ENCODE measurements at places on chromosomes 2 and 18. TPM values are rescaled to one million over a fixed set of nuclear protein-coding genes. Genes with fewer than 3 reads are reported as not detected.
A peak's percentile ranks its signal among the peaks of the same experiment; 100 is the strongest.

Gene FBXO48
- total RNA-seq, result 0.73 TPM

Gene ZNF804A
- total RNA-seq, result 0.63 TPM

DNA sequence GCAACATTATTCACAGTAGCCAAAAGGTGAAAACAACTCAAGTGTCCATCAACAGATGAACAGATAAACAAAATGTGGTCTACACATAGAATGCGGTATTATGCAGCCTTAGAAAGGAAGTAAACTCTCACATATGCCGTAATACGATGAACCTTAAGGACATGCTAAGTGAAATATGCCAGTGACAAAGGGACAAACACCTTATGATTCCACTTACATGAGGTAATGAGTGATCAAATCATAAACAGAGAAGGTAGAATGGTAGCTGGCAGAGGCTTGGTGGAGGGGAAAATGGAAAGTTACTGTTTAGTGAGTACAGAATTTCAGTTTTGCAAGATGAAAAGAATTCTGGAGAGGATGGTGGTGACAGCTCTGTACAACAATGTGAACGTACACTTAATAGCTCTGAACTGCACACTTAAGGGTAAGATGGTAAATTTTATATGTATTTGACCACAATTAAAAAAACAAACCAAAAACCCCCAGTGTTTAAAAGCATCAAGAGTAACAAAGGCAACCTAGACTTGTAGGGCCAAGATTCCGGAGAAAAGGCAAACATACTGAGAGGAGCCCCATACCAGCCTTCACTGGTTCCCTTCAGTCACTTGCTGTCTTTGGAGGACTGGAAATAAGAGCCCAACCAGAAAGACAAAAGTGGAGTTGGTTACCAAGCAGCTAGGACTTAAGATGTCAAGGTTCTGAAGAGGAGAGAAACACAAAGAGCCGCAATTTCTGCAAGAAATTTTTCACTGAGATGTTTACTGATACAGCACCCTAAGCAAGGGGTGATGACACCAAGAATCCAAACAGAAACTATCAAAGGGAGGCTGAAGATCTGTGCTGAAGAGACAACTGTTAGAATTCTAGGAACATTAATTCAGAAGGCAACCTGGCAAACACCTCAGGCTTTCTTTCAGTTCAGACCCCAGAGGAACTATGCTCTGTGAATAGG, 61.3 kb downstream of the CUL3 start:
- DNase-seq, result no peak

- no peak for DNase-seq
Observed at GRCh38 chr2:119029297-119029696, 87.3 kb downstream of the MARCO start.

- DNase-seq, result no peak
Observed at GRCh38 chr18:48139431-48140347, 209.2 kb upstream of the SMAD2 start.

DNA sequence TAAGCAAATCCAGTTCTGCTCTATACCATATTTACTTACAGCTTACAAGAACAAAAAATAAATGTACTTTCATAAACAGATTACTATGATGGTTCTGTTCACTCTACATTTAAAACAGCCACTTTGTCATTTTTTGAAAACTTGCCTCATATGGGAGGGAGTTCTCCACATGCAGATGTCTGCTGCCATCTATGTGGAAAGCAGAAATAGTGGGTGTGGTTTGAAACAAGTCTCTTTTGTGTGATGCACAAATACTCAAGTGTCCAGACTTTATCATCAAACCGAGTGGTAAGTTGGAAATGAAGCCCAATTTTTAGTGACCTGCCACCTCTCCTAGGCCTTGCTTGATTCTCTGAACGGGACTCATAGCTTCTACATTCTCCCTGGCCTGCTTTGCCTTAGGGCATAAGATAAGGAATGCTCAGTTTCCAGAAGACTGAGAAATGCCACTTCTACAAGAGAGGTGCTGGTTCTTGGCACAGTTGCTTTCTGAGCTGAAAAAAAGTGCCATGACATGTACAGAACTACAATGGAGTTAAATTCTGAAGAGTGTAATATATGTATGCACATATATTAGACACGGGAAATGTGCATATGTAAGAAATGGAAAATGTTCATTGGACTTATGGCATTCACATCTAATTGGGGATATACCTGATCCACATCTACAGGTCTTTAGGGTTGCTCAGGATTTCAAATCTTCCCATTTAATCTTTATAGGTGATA, 221.0 kb downstream of the SLC8A1 start:
- no peak for DNase-seq

Gene PARD3B
- total RNA-seq, result 2.2 TPM

Gene PARD6G
- total RNA-seq, result 3.3 TPM

GRCh38 chr18:66325251-66325650, 278.6 kb downstream of the CDH19 start:
- no peak for DNase-seq

- DNase-seq, result no peak
Observed at GRCh38 chr2:222663479-222663878, 7.6 kb upstream of the FARSB start.

Gene DPYSL5
- 0.23 TPM for total RNA-seq

Gene KCNK3
- not detected for total RNA-seq

Gene NGEF
- total RNA-seq, result 2.7 TPM

GRCh38 chr2:135960656-135961551, 24.5 kb downstream of the DARS1 start:
- no peak for DNase-seq

Gene TRIM54
- 0.13 TPM for total RNA-seq

DNA sequence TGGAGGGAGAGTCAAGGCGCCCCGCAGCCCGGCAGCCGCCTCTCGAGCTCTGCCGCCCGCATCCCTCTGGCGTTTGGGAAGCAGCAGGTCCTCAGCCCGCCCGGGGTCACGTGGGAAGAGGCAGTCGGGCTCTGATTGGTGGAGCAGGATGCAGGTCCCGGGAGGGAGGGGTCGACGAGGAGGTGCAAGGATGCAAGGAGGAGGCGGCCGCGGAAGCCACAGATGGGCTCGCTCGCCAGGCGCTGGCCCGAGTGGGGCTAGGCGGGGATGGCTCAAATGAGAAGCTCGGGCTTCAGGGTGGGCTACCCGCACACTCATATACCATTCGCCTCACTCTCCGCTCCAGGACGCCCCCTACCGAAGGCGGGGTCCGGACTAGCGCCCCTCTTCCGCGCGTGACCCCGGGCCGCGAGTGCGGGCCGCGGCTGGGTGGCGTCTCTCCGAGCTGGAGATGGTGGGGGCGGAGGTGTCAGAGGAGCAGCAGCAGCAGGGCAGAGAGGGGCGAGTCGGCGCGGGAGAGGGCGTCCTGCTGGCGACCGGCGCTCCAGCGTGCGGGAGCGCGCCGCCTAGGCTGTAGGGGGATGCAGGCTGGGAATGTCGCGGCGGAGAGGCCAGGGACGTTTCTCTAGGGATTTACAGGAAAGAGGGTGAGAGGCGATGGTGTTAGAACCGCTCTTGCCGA, at the start of gene TMEFF2:
TMEFF2 (minus strand) TSS at position 68 of the 682 bp plus-strand sequence. CDS start 409 bp downstream, outside the sequence.
- DNase-seq, result peak; percentile 47

- DNase-seq, result peak; percentile 34
Observed at GRCh38 chr18:8987241-8987640, 115.3 kb upstream of the NDUFV2 start.

Gene SCTR
- total RNA-seq, result not detected

Gene B3GNT7
- total RNA-seq, result 0.14 TPM

DNA sequence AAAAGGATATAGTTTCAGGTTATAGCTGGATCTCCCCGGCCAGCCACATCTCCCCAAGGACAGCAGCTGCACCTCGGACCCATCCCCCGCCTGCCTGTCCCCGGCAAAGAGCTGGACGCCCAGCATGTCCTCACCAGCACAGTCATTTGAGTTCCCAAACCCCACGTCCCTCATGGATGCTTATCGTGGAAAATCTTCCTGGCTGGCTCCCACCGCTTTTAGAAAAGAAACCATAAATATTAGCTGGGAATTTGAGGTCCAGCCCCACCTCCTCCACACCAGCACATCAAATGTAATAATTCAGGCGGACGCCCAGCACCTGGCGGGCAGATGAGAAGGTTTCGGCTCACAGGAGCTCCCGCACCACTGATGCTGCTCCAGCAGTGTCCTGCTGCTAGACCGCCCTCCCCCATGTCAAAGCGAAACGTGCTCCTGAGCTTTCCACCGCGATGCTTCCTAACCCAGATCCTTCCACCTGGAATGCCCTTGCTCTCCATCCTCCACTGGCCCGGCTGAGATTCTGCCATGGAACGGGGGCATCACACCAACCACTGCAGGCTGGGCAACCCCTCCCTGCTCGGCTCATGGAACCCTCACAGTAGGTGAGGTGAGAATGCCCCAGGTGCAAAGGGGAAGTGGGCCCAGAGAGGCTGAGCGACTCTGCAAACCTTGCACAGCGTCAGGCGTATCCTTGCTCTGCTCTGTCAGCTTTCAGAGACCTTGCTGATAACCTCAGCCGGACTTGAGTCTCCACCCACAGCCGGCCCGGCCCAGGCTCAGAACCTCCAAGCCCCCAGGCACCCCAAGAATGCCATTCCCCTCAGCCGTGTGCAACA, 71.5 kb upstream of the GPC1 start:
- DNase-seq, result no peak

GRCh38 chr2:210309548-210310233, 5.3 kb downstream of the MYL1 start:
- DNase-seq, result no peak

Gene CD207
- total RNA-seq, result not detected

- DNase-seq, result no peak
Observed at GRCh38 chr2:139357972-139358371, 577.8 kb upstream of the NXPH2 start.

DNA sequence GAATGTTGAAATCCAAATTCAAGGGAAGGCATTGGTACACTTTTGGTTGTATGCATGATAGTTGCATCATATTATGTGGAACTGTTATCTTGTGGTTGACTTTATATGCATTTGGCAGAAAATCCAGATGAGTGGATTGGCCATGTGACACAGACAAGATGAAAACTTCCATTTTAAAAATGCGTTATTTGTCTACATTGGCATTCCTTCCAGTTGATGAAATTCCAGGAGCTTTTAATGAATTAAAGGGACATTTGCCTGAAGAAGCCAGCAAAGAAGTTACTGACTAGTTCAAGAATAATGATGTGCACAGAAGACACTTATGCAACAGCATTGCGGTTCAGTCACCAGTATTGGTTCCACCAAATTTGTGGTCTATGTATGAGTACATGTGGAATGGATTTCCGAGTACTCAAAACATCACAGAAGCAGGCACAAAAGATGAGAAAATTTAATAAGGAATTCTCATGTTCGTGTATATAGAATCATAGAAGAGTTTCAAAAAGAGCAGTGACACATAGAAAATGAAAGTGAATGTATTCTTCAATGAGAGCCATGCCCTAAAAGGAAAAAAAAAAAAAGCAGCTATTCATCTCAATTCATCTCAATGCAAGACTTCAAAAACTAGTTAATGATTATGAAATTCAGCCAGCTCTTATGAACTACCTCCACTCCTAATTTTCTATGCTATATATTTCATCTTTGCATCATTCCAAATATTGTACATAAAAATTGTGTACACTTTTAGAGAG, 232.1 kb downstream of the RBM43 start:
- DNase-seq, result no peak

DNA sequence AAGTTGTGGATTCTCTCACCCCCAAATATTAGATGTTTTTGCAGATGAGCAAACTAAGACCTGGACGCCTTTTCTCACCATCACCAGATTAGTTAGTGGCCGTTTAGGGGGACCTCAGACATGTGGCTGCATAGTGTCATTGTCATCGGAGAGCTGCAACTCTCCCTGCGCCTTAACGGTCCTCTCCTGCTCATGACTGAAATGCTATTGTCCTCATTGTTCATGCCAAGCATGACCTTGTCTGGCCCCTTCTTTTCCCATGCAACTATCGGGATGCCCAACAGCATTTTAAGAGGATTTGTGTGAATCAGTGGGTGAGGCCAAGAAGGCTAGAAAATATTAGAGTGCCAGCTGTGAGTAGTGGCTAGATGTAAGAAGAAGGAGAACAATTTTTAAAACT, 174.2 kb downstream of the SOCS6 start:
- DNase-seq, result no peak

Gene CAPN14
- 0.24 TPM for total RNA-seq

GRCh38 chr2:239666855-239667376, 266.1 kb upstream of the HDAC4 start:
- DNase-seq, result no peak

Gene SCYGR4
- not detected for total RNA-seq

GRCh38 chr2:215900203-215900611, 113.1 kb downstream of the MREG start:
- peak; percentile 28 for DNase-seq

Gene ACMSD
- not detected for total RNA-seq

GRCh38 chr18:35728676-35729075, 147.1 kb downstream of the GALNT1 start:
- peak; percentile 37 for DNase-seq

- no peak for DNase-seq
Observed at GRCh38 chr2:215966274-215966673, 47.1 kb downstream of the MREG start.

Gene ANKRD23
- total RNA-seq, result 0.26 TPM

Gene FEV
- total RNA-seq, result not detected

DNA sequence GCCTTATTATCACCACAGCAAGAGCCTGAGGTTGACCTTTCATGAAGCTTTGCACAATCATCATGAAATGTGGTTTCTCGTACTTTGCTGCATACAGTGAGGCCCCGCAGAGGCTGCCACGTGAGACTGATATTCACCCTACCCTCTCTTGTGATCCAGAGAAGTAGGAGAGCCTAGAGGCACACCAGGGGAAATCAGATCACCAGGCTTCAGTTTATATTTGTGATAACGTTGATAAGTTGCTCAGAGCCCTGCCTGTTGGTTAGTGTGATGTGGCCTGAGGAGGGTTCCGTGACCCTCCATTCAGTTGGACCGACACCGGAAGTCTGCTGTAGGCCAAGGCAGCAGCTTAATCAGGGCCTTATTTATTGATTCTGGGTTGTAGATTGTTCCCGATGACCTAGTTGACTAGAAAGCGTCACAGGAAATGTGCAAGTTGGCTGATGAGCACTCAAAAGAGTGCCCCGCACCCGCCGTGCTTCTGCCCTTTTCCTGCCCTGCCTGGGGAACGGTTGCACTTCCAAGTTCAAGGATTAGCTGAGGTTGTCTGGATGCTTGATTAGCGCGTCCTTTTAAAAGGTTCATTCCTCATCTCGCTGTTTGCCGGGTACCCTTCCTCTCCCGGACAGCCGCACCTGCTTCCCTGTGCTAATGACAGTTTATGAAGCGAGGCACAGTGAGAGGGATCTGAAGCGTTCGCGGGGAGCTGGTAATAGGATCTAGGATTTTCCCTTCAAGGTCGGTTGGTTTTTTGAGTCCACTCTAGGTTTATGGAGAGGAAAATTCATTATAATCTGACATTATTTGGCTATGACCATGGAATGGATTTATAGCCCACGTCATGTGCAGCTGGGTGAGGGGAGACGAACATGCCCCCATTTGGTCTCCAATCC, 146.4 kb downstream of the SH3RF3 start:
- no peak for DNase-seq

Gene ANKRD62
- total RNA-seq, result 0.10 TPM

Measured in HT1080 (cell line).